ENCODE measurements at places on chromosomes 5 and 9. TPM values are rescaled to one million over a fixed set of nuclear protein-coding genes. Genes with fewer than 3 reads are reported as not detected.

The KCNN2 gene
- not detected for polyA plus RNA-seq

GRCh38 chr9:124257070-124257843 lies 492 bp upstream of the NEK6 start:
- DNase-seq: no peak

The N4BP3 gene
- polyA plus RNA-seq: 0.16 TPM

DNA sequence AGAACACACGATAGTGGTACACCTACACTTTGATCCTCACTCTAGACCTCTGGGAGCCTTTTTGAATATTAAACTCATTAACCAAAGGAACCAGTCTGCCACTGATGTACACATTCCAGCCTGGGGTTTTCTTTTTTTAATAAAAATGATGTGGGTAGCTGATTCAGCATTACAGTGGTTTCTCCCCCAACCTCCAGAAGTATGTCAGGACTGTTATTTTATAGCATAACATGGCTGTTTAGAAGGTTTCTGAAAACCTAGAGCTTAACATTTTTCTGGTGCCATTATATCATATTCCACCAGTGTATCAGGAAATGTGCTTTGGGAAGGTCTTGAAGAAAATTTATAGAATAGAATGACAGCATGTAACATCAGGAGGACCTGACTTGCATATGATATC lies 540.9 kb upstream of the WWC1 start:
- no peak for DNase-seq

GRCh38 chr5:429453-430188 lies 13.4 kb upstream of the EXOC3 start:
- DNase-seq: no peak

DNA sequence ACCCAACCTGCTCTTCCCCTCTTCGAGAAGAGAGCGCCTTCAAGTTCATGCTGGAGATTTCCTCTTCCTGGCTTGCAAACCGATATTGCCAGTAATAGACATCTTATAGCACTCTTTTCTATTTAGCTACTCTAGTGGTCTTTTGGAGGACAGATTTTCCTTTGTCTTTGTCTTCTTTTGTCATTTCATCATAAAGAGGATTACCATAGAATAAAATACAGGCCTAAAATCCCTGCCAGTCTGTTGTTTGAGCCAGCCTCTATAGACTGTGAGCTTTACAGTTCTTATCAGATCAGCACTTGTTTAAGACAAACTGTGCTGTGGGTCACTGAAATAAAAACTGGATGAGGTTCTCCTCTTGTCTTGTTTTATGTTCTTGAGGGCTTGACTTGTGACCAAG lies 802.8 kb downstream of the NR2F1-AS1 start:
- no peak for DNase-seq

GRCh38 chr5:165349735-165350134 lies 1844.3 kb downstream of the MAT2B start:
- no peak for DNase-seq
